Pericardium fibroblast (primary cell): ENCODE measurements at places on chromosomes 5 and 9. TPM values are rescaled to one million over a fixed set of nuclear protein-coding genes. Genes with fewer than 3 reads are reported as not detected.

Gene TRIM7
- total RNA-seq: 0.94 and 1.9 TPM in 2 replicates

Gene ANKRD55
- not detected in 2 replicates for total RNA-seq

Gene PCDHGB1
- 0.82 and 0.94 TPM in 2 replicates for total RNA-seq

Gene AQP7
- total RNA-seq: not detected in 2 replicates

Gene ANKRD34B
- total RNA-seq: not detected in 2 replicates

Gene FYB1
- total RNA-seq: 0.09 TPM in 1 of 2 replicates, not detected in the other

Gene ZSWIM6
- total RNA-seq: 4.2 and 5.3 TPM in 2 replicates

Gene FOXD4L3
- total RNA-seq: not detected in 2 replicates

Gene NR5A1
- not detected in 2 replicates for total RNA-seq

Gene OR2S2
- not detected in 2 replicates for total RNA-seq

Gene HMGXB3
- 26.7 and 32.1 TPM in 2 replicates for total RNA-seq

Gene SPATA31C1
- not detected in 2 replicates for total RNA-seq

Gene CRHBP
- total RNA-seq: not detected in 2 replicates

Gene TAF11L10
- total RNA-seq: not detected in 2 replicates

Gene FGFR4
- total RNA-seq: 1.2 and 5.4 TPM in 2 replicates

Gene ACTBL2
- total RNA-seq: 0.35 TPM in 1 of 2 replicates, not detected in the other

Gene PCDHA12
- not detected in 2 replicates for total RNA-seq

Gene ZNF483
- 1.0 and 2.0 TPM in 2 replicates for total RNA-seq

Gene FAM240B
- not detected in 2 replicates for total RNA-seq

Gene IFNA10
- total RNA-seq: not detected in 2 replicates

Gene PCDHA5
- under 0.01 TPM in 1 of 2 replicates, not detected in the other for total RNA-seq

Gene MSX2
- 0.23 and 3.0 TPM in 2 replicates for total RNA-seq

Gene TMEM232
- total RNA-seq: 0.94 and 1.1 TPM in 2 replicates

Gene NUTM2G
- not detected in 2 replicates for total RNA-seq

Gene ENC1
- total RNA-seq: 4.4 and 12.7 TPM in 2 replicates

Gene LCN1
- 0.58 TPM in 1 of 2 replicates, not detected in the other for total RNA-seq

Gene FAM78A
- 1.7 and 2.0 TPM in 2 replicates for total RNA-seq

Gene SLC6A7
- not detected in 2 replicates for total RNA-seq

Gene PCDHA3
- total RNA-seq: 0.12 TPM in 1 of 2 replicates, not detected in the other

Gene KIF12
- not detected in 2 replicates for total RNA-seq

Gene GMCL2
- total RNA-seq: not detected in 2 replicates

Gene SLC27A6
- total RNA-seq: 0.51 TPM in 1 of 2 replicates, not detected in the other

Gene FOXD1
- total RNA-seq: 6.1 and 8.9 TPM in 2 replicates

Gene PCDHA7
- 0.09 and 0.12 TPM in 2 replicates for total RNA-seq

Gene ADGRD2
- not detected in 2 replicates for total RNA-seq

Gene F2RL2
- total RNA-seq: 2.6 and 12.0 TPM in 2 replicates

Gene PFN3
- not detected in 2 replicates for total RNA-seq

Gene ADAMTS6
- 4.0 and 12.7 TPM in 2 replicates for total RNA-seq

Gene OTP
- total RNA-seq: not detected in 2 replicates

Gene MARCOL
- total RNA-seq: not detected in 2 replicates

Gene WDR36
- 15.5 and 23.9 TPM in 2 replicates for total RNA-seq

Gene GCNT4
- 1.6 and 3.0 TPM in 2 replicates for total RNA-seq

Gene ELP1
- 12.9 and 22.6 TPM in 2 replicates for total RNA-seq

Gene HAVCR2
- total RNA-seq: not detected in 2 replicates

Gene PCDHGA9
- total RNA-seq: 1.4 and 2.5 TPM in 2 replicates

Gene SLC34A1
- total RNA-seq: not detected in 2 replicates

Gene C9orf50
- total RNA-seq: not detected in 2 replicates

Gene PCDHGB7
- total RNA-seq: 8.3 and 12.5 TPM in 2 replicates
